NCI-H2171 (cell line): ENCODE measurements at places on chromosomes 3 and 15.

DNA sequence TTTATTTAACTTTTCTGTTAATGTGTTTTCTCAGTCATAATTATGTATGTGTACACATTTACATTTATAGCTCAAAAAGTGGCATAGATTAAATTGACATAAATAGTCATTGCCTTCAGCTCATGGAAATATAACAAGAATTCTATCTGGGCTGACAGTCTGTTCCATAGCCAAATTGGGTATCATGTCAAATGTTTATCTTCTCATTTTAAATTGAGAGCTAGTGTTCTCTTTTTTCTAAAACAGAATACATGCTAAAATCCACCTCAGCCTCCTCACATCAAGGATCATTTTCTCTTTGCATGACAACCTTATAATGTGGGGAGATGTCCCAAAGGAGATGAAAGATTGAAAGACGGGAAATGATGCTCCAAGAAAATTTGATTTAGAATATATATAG, 144.1 kb upstream of the BCHE start:
- no peak for DNase-seq

DNA sequence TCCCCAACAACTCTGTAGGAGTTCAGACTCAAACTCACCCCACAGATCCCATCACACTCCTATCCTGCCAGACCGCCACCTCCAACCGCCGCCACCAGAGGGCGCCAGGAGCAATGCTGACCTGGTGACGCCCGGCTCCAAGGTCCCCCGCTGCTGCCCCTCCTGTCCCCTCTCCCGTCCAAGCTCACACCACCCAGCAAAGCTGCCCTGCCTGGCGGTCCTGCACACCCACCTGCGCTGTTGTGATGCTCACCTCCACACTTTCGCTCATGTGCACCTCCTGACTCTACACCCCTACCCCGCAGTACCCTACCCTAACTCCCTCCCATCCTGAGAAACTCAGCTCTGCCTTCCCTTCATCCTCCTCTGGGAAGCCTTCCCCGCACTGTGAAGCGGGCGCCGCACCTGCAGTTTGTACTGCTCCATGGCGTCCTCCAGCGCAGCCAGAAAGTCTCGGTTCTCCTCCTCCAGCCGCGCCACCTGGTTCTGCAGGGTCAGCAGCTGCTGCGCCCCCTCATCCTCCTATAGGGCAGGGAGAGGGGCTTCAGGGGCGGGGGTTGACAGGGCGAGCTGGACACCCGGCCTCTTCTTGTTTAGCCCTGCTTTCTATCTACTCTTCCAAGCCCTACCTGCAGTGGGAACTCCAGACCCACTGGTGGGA, 7.9 kb downstream of the KIF7 start:
- peak; percentile 6 for DNase-seq

DNA sequence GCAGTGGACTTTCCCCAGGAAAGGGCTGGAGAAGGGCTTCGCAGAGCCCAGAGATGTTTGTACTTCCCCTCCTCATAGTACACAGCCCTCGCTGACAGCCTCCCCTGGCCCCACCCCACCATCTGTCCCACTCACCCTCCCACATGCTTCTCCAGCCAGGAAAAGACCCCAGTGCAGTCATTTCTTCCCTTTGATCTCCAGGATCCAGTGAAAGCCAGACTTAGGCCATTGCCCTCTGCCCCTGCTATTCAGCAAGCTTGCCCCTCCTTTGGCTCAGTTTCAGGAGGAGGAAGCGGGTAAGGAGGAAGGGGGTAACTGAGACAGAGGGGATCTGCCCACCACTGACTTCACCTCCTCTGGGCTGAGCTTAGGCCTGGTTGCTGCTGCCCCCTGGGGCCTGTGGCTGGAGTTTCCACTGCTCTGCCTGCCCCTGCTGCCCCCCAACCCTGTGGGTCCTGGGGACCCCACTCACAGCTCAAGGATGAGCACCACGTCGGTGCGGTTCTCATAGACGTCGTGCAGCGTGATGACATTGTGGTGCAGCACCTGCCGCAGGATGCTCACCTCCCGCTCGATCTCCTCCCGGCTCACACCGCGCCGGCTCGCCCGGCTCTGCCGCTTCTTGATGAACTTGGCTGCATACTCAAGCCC, 63.1 kb downstream of the DAPK2 start:
- DNase-seq: peak; percentile 30

- peak; percentile 25 for DNase-seq
Observed at GRCh38 chr3:174397848-174398247, 461.3 kb upstream of the NAALADL2 start.
